Breast epithelium (tissue), 4 donors: ENCODE measurements at places on chromosomes 6 and 20. TPM values are rescaled to one million over a fixed set of nuclear protein-coding genes. Genes with fewer than 3 reads are reported as not detected.

DNA sequence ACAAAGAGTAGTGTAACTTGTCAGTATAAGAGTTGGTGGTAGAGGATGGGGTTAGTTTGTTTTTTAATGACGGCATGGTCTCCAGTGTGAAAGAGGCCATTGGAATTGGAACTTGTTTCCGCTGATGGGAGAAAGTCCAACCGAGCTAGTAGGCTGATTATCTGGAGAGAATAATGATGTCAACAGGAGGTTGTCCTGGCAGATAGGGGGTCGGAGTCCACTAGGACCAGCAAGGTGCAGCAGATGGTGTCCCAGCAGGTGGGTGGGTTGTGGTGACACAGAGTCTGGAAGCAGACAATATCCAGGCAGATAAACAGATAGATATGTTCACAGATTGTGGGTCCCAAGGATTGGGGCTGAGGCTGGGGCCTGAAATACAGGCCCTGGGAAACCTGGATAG is 35.1 kb downstream of the PKIB start:
- no peak for DNase-seq

GRCh38 chr6:69735027-69735426 is 61.8 kb downstream of the LMBRD1 start:
- no peak for DNase-seq

GRCh38 chr6:22838345-22838744 is 269.0 kb downstream of the HDGFL1 start:
- DNase-seq, result no peak

GRCh38 chr6:125512621-125513020 is 210.9 kb upstream of the HDDC2 start:
- DNase-seq, result no peak

- no peak for DNase-seq
These were observed 574.1 kb upstream of the CHD6 start for GRCh38 chr20:42192321-42192720.

GRCh38 chr20:41000628-41001027 is 28.0 kb upstream of the TOP1 start:
- DNase-seq, result no peak

- DNase-seq, result no peak
These were observed 110.6 kb downstream of the UBE3D start for GRCh38 chr6:82954937-82955577.

DNA sequence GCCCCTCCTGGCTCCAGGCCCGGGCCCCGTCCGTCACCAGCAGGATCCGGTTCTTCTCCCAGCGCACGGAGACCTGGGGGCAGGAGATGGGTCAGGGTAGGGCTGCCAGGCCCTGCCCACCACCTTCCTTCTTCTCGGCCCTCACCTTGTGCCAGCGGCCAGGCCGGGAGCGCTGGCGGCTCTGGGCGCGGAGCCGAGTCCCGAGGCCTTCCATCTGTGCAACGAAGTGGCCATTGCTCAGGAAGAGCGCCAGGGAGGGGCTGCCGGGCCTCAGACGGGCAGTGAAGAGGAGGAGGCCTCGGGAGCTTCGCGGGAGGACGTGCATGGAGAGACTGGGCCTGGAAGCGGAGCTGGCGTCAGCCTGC is 7.9 kb downstream of the ADRM1 start:
- DNase-seq, result no peak

DNA sequence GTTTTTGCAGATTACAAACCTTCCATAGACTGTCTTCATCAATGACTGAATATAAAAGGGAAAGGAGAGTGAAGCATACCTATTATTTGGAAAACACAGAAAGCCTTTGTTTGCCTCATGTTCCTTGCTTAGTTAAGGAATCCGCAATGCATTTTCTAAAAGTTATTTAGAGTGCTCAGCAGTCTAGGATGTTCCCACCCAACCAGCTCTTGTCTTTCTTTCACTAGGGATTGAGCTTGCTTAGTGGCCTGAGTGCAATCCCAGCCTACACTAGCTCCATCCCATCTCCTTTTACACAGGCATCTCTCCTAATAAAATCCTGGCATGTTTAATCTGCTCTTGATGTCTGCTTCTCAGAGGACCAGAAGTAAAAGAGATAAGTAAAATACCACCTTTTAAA is 850.5 kb upstream of the GJE1 start:
- no peak for DNase-seq

GRCh38 chr20:24917797-24918578 is 31.1 kb upstream of the CST7 start:
- DNase-seq, result peak; percentile 66

GRCh38 chr6:144007478-144008119 is 460 bp downstream of the PLAGL1 start:
- DNase-seq, result no peak

GRCh38 chr6:82686719-82687118 is 323.1 kb downstream of the TPBG start:
- DNase-seq, result no peak

DNA sequence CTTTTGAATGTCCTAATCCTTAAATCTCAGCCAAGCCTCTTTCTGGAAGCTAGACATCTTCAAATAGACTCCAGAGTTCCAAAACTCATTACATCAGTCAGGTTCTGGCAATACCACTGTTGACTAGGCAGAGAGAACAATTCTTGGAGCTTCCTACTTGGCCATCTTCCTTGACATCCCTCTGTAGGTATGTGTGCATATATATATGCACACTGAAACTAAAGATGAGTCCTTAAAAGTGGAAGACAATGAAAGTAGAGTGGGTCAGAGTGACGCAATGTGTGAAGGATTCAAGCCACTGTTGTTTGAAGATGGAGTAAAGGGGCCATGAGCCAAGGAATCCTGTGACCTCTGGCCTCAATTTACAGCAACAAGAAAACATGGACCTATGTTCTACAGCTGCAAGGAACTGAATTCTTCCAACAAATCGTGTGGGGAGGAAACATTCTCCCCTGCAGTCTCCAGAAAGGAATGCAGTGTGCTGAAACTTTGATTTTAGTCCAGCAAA is 18.7 kb upstream of the DUSP22 start:
- no peak for DNase-seq

GRCh38 chr20:16423311-16424212 is 149.7 kb downstream of the KIF16B start:
- no peak for DNase-seq

- no peak for DNase-seq
These were observed 56.1 kb upstream of the B3GAT2 start for GRCh38 chr6:71012866-71013469.

DNA sequence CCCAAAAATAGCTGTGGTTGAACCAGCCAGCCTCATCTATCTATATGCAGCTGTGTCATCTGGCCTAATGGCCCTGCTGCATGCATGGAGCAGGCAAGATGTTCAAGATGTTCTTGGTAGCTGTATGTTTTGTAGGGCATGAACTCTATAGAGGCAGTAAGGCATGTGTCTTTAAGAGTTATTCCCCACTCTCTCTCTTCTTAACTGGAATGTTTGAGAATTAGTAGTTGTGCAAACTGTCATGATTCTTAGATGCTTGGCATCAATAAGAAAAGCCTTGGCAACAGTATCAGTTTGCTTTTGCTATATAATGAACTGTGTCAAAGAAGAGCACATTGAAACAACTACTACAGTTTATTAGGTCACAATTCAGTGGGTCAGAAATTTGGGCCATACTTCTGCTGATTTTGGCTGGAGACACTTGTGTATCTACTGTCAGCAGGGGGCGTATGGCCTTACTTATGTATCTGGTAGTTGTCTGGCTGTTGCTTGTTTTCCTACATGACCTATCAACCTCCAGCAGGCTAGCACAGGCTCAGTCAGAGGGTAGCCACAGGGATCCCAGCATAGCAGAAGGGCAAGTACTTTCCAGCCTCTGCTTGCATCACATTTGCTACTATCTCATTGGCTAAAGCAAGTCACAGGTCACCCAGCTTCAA is 56.1 kb upstream of the LAMP5 start:
- DNase-seq, result no peak

GRCh38 chr6:150233843-150234269 is 91.0 kb downstream of the PPP1R14C start:
- no peak for DNase-seq

DNA sequence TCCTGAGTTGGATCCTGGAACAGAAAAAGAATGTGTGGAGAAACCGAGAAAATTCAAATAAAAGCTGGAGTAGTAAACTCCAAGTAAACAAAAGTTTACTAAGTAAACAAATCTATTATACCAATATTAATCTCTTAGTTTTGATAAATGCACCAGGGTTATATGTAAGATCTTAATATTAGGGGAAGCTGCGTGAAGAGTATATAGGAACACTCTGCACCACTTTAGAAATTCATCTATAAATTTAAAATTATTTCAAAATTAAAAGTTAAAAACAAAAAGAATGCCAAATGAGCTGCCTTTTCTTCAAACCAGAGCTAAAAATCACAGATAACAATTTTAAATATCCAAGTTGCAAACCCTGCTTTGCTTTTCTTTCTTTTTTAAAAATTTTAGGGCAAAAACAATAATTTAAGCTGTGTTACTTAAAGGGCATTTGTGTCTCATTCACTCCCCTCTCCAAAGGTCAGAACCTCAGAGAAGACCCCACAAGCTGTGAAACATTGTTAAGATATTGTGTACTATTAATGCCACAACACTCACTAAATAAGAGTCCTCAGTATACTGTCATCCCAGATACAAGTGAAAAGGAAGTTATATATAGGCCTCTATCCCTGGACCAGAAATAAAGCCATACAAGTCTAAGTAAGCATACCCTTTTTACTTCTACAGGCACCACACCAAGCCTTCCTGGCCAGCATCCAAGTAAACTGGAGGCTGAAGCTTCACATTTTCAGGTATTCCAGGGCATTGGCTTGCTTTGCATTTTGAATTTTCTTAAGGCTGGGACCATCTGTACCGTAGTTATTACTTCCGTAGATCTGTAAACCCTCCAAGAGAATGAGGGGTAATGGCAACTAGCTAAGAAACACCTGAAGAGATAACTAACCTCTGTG is 7.0 kb downstream of the DNAAF9 start:
- no peak for DNase-seq

GRCh38 chr20:20303742-20304141 is 64.2 kb upstream of the INSM1 start:
- DNase-seq, result no peak

DNA sequence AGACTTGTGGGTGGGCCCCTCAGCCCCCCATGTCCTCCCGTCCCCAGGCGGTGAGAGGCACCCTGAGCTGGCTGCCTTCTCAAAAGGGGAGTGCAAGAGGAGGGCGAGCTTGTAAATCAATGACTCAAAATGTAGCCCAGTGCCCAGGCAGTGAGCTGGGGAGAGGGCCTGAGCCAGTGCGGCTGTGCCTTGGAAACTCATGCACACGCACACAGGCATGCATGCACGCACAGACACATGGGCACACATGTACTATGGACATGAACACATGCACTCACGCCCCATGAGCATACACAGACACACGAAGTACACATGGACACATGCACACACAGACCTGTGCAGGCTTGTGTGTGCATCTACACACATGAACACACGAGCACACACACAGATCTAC is 133.5 kb downstream of the TAF4 start:
- DNase-seq, result peak; percentile 20

Gene PARD6B
- 1.4 TPM for total RNA-seq

Gene HLA-DQA2
- 0.48 TPM for total RNA-seq

Gene C6orf58
- 0.44 TPM for total RNA-seq

Gene OOEP
- total RNA-seq, result 0.33 TPM

Gene TAF8
- 15.7 TPM for total RNA-seq

Gene TFAP2D
- total RNA-seq, result not detected

Gene TFAP2C
- total RNA-seq, result 24.9 TPM

Gene SPATA25
- 3.9 TPM for total RNA-seq

Gene CRISP2
- total RNA-seq, result not detected

Gene HAO1
- not detected for total RNA-seq

Gene TBX18
- 17.0 TPM for total RNA-seq

Gene DEFB124
- not detected for total RNA-seq
